ENCODE measurements at places on chromosomes 7 and 10.

DNA sequence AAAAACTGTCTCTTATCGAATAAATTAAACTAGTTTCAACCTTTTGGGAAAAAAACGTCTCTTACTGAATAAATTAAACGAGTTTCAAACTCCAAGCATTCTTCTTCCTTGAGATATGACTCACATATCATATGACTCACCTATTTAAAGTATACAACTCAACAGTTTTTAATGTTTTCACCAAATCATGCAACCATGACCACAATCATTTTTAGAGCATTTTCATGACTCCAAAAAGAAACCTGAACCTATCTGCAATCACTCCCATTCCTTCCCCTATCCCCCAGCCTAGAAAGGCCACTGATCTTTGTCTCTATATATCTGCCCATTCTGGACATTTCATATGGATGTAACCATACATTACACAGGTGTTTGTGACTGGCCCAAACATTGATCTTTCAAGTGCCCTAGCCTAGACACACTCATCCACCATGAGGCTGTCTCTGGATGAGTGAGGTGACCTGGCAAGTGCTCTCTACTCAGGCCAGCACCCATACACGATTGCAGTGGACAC lies 115.3 kb downstream of the PIP4K2A start:
- no peak for DNase-seq

DNA sequence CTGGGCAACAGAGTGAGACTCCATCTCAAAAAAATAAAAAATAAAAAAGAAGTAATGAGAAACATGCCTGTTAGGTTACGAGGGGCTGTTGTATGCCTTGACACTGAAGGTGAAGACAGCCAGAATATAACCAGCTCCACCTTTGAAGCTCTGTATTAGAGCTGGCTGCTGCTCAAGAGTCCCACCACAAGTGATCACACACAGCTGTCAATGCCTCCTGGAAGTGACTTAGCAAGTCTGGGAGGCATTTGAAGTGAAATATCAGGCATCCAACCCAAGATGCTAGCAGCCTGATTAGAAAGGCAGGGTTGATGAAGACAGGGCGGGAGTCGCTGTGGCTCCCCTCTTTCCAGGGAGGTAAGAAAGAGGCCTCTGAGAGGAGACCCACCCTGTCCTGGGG lies 34.1 kb upstream of the INPP5F start:
- DNase-seq: no peak

DNA sequence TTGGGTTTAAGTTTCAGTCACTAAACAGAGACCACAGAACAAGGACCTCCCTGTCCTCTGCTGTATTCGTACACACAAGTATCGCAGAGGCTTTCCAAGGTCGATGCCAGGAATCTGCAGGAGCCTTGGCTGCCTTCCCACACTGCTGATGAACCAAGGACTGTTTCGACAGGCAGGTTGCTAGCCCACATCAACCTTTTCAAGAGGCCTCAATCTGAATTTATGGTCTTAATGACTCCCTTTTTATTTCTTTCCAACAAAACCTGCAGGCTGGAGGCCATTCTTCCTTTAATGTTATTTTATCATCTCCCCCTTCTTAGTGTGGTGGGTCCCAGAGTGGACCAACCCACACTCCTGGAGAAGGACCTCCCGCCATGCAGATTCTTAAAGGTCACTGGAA lies 45.6 kb downstream of the JCAD start:
- DNase-seq: no peak

- DNase-seq: no peak
Observed at GRCh38 chr10:82969405-82969804, 1094.4 kb downstream of the NRG3 start.

- DNase-seq: no peak
Observed at GRCh38 chr10:113059371-113059780, 109.3 kb downstream of the TCF7L2 start.

DNA sequence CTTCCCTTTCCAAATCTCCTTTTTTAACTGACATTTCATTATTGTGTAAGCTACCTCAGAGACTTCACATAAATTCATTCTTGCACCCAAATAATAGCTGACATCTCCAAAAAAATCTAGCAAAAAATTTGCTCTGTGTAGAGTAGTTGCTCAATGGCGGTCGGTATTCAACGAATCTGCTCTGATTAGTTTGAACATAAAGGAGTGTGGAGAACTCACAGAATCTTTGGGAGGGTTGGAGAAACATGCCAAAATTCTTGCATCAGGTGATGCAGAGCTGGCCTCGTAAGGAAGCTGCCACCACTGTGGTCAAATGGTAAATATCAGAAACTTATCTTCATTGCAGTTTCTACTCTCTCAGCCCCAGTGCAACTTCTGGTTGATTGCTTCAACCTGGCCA lies 201.2 kb upstream of the MDFIC start:
- no peak for DNase-seq

DNA sequence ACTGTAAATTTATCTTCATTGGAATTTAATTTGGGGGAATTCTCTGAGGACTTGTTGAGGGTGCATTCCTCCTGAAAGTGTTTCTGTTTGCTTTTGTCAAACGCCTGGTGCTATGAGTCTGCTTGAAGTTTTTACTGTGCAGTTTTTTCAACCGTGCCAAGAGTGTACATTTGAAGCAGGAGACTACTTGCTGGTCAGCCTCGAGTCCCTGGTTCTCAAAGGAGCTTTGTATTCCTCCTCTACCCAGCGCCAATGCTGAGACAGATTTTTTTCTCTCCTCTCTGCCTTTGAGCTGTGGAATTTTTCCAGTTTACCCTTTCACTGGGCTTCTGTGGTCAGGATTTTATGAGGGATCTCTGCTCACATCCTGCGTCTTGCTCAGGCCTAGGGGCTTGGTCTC lies 62.1 kb downstream of the NPY start:
- DNase-seq: no peak

DNA sequence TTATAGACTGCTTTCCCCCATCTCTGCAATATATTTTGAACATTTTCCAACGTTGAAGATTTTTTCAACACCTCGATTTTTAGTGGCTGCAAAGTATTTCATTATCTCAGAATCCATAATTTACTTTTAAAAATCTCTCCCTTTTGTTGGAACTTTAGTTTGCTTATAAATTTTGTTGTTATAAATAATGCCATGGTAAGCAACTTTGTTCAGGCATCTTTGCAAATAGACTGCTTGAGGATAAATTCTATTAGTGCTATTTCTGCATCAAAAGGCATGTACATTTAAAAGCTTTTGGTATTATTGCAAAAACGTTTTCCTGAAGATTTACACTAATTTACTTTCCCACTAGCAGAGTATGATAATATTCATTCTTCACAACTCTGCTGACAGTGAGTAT lies 79.4 kb downstream of the TMEM178B start:
- DNase-seq: no peak

DNA sequence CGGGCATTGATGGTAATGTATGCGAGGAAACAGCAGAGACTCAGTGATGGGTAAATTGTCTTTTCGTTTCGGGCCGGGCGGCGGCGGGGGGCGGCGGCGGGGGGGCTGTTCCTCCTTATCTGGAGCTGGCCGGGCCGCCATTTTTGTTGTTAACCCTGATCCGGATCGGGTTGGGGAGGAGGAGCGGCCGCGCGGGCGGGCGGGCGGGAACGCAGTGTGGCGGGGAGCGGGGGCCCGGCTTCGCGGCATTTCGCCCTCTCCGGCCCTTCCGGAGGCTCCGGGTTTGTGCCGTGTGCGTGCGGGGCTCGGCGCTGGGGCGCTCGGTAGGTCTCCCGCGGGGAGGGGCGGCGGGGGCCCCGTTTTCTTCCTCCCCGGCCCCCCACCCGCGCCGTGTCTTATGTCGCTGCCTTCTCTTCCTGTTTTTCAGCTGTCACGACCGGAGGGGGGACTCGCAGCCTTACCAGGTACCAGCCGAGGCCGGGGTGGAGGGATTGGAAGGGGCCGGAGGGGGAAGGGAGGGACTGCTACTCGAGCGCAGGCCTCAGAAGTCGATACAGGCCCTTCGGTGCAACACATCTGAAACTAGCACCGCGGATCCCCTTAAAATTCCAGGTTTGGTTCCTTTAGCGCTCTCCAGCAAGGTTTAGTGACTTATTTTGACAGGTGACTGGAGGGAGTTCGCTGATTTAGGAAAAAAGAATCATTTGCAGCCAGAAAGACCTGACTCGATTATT lies 820 bp downstream of the WAC start:
- DNase-seq: peak; percentile 46

DNA sequence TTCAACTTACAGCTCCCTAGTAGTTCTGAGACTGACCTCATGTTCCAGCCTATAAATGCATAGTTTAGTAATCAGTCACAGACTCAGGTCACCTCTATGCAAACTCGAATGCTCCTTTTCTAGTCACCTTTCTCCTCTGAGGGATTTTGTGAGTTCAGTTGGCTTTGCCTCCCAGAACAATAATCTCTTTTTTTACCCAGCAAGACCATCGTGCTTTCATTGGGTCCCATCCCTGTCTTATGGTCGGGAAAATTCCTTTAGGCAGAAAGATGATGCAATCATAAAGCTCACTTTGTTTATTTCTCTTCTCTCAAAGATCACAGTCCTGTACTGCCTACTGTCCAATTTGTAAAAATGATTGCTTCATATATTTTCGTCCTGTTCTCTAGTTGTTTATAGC lies 38.4 kb downstream of the TWIST1 start:
- no peak for DNase-seq

GRCh38 chr7:37419496-37419895 lies 29.2 kb downstream of the ELMO1 start:
- no peak for DNase-seq

GRCh38 chr10:27099448-27099847 lies 846 bp downstream of the ANKRD26 start:
- DNase-seq: no peak

DNA sequence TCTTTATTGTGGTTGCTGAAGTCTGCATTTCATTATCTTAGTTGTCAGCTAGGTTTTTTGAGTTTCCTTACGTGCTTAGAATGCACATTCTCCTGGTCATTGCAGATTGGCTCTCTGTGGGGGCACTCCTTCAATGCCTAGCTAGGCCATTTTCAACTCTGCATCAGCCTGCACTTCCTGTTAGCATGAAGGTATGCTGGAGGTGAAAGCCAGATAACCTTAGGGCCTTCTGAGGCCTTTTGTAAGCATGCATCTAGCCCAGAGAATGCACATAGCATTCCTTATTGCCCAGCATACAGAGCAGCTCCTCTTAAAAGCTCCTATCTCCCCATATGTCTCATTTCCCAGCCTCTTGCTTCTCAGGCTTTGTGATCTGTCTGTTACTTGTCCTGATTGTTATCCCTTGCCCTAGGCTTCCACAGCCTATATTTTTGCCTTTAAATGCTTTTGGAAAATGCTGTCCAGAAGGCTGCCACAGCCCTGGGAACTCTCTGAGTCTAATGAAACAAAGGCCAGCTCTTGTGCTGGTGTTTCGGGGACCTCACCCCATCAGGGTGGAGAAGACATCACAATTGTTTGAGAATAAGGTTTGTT lies 108.1 kb upstream of the IGFBP3 start:
- no peak for DNase-seq

GRCh38 chr7:127486654-127487053 lies 94.1 kb upstream of the ZNF800 start:
- DNase-seq: no peak

- DNase-seq: no peak
Observed at GRCh38 chr7:140542228-140542603, 62.9 kb upstream of the MKRN1 start.

DNA sequence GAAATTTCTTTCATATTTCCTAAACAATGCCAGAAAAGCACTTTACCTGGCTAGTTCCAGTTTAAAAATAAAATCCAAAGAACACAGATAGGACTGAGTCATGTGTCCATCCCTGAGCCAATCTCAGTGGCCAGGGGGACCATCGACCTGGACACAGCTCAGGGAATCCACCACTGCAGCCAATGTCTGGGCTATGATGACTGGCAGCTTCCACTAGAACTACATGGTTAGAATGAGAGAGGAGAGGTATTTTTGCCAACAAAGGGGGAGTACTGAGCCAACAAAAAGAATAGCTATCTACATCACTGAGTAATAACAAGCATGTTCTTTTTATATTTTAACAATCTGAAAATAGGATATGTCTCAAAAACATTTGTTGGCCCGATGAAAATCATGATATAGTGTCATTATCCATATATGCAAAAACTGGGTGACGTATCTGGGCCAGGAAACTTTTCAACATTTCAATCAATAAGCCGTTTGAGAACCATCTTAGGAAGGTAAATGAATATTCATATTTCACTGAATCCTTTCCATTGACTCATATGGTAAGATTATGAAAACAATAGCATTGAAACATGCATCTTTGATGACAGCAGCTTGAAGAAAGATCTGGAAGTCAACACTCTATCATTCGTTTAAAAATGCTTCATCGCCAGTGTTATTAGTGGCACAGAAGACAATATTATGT lies 104.0 kb downstream of the TPK1 start:
- no peak for DNase-seq

- no peak for DNase-seq
Observed at GRCh38 chr7:92647011-92647625, 56.9 kb upstream of the FAM133B start.

- DNase-seq: no peak
Observed at GRCh38 chr7:99539213-99539811, 12.6 kb downstream of the FAM200A start.

DNA sequence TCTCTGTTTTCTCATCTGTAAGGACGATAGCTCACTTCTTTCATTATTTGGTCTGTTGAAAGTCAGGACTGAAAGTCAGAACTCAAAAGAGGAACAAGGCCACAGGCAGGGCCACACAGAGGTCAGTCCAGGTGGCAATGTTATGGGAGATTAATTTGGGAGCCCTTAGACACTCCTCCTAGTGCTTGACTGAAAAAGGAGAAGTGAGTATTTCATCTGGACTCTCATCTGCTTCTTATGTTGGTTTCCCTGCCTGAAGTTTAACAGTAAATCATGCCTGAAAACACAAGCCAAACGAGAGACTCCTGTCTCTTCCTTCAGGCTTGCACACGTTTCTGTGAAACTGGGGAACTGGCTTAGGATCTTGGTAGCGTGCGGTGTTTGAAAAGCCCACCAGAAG lies 248.5 kb downstream of the BUB3 start:
- no peak for DNase-seq

DNA sequence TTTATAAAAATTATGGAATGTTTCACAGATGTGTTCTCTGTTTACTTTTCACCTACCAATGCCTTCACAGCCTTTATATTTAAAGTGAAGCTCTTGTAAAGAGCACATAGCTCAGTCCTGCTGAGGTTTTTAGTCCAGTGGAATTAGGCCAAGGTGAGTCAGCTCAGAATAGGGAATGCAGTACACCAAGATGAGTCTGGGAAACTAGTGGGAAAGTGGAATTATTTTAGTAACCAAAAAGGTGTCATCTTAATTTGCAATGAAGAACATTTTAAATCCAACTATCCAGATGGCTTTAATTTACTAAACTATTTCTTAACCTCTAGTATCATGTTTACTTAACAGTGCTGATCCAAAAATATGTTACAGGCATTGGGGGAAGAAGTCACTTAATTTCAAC lies 236.3 kb upstream of the CTBP2 start:
- DNase-seq: no peak

GRCh38 chr7:23487670-23488069 lies 17.4 kb upstream of the IGF2BP3 start:
- DNase-seq: no peak

- no peak for DNase-seq
Observed at GRCh38 chr7:17370901-17371585, 72.6 kb downstream of the AHR start.

GRCh38 chr10:46215426-46215825 lies 71.4 kb upstream of the ANTXRL start:
- DNase-seq: no peak

Data from activated CD4-positive, alpha-beta T cell treated with anti-CD3 and anti-CD28 coated beads for 24 hours (primary cell).